ENCODE measurements at places on chromosomes 7 and 10.

GRCh38 chr7:32670110-32671025, 175.1 kb downstream of the AVL9 start:
- DNase-seq: peak; percentile 87

- no peak for DNase-seq
Observed at GRCh38 chr10:119762035-119762434, 36.2 kb downstream of the INPP5F start.

GRCh38 chr7:151511946-151512345, 7.7 kb downstream of the RHEB start:
- no peak for DNase-seq

DNA sequence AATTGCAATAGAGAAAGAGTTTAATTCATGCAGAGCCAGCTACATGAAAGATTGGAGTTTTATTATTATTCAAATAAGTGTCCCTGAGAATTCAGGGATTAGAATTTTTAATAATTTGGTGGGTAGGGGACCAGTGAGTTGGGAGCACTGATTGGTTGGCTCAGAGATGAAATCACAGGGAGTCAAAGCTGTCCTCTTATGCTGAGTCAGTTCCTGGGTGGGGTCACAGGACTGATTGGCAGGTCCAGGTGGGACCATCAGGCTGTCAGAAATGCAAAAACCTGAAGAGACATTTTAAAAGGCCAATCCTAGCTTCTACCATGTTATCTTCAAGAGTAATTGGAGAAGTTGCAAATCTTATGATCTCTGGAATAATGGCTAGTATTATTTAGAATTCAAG, 56.0 kb upstream of the KAT6B start:
- DNase-seq: peak; percentile 47

DNA sequence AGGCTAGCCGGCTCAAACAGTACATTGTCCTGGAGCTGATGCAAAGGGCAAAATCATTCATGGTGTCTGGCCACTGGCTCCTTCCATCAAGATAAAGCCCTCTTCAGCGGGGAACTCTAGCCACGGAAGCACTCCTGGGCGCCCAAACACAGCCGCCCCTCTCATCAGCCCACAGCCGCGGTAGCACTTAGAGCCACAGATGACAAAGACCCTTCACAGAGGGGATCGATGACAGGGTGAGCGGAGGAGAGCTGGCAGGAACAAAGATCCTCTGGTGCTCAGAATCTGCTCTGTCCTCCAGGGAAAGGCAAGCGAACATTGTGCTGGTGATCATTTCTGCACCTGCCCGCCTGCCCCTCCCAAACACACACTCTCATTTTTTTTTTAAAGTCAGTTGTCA, 222.2 kb upstream of the NRP1 start:
- no peak for DNase-seq

DNA sequence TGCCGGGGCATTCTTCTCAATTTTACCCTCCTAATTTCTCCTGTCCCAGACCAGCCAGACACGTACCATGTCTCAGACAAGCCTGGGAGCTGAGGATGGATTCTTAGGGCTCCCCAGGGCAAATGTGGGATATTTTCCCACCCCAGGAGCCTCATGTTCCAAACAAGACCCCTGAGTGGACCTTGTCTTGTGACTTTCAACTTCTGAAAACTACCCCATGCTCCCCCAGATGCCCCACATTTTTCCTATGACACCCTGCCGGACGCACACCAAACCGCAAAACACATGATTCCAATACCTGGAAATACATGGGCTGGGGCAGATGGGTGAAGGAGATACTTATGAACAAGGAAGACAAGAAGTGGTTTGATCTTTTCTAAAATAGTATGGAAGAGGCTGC, 874 bp downstream of the GIMAP5 start:
- DNase-seq: no peak

- peak; percentile 97 for DNase-seq
Observed at GRCh38 chr10:26780793-26781601, 79.8 kb downstream of the ABI1 start.

- no peak for DNase-seq
Observed at GRCh38 chr10:70858759-70859158, 29.6 kb downstream of the PCBD1 start.

- no peak for DNase-seq
Observed at GRCh38 chr7:27890205-27890849, 150.4 kb downstream of the TAX1BP1 start.

DNA sequence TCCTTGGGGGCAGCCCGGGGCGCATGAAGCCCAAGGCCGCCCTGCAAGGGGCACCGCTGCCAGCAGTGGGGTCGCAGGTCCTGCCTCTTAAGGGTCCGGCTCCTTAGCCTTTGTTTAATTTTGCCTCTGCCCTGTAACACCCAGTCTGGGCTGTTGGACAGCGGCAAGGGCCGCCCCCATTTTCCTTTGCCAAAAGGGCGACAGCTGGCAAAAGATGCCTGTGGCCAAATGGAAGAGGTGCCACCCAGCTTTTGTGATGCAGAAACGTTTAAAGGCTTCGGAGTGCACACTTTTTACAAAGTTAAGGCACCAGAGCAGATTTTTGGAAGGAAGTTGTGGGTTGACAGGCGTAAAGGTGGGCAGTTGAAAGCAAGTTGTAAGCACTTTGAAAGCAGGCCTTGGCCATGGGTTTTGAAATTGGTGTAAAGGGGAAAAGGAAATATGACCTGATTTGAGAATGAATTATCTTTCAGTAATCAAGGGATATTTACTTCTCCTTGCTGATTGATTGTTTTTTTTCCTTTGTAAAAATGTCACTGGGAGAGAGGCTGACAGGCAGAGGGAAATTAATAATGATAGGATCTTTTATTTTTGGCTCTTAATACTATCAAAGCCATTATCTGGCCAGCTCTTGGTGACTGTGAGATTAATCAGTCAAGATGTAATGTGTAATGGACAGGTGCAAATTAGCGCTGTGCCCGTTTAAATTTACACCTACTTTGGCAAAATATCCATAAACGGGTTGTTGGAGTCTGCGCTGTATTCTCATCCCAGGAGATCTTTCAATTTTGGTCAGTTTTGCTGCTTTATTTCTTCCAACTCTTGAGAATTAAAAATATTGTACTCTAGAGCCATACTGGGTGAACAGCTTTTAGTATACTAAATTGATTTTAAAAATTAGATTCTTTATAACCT, 1.2 kb downstream of the CASD1 start:
- peak; percentile 56 for DNase-seq

DNA sequence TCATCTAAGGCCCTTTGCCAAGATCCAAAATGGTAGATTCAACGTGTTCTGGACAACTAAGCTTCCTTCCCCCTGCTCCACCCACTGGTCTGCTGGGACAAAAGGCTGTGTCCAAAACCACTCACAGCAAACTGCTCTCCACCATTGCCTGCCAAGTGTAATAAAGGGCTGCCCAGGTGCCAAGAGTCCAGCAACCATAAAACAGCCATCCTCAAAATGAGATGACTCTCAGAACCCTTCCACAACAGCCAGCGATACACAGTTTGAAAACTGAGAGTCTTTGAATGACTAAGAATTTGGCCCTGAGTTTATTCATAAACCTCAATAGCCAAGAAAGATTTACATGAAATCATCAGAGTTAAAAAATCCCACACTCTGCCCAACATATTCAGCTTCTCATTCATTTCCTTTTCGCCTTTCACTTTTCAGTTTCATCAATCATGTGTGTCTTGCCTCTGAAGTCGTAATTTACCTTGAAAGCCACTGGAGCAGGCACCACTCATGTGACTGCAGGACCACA, 658.1 kb upstream of the MGMT start:
- DNase-seq: no peak

- DNase-seq: no peak
Observed at GRCh38 chr10:34116220-34116641, 698.9 kb downstream of the PARD3 start.

Measured in PC-3 (cell line).